ENCODE measurements at places on chromosomes 6 and 20. TPM values are rescaled to one million over a fixed set of nuclear protein-coding genes. Genes with fewer than 3 reads are reported as not detected.

Gene TTK
- 28.7 TPM for total RNA-seq

Gene SCAF8
- total RNA-seq = 21.6 TPM

Gene C6orf118
- not detected for total RNA-seq

Gene EFHC1
- total RNA-seq = 35.8 TPM

Gene LKAAEAR1
- total RNA-seq = not detected

Gene WFDC5
- total RNA-seq = not detected

Gene LY6G6C
- 1.2 TPM for total RNA-seq

GRCh38 chr6:144585217-144585814 is 300.2 kb downstream of the UTRN start:
- DNase-seq = no peak
- no peaks in the 10 kb centered on the region for H3K27me3 ChIP-seq
- H3K4me3 ChIP-seq = no peak overlapping the region
- no peaks in the 10 kb centered on the region for H3K4me1 ChIP-seq
- no peak overlapping the region for H3K27ac ChIP-seq
- H3K36me3 ChIP-seq = no peaks in the 10 kb centered on the region

- H3K4me3 ChIP-seq = no peak overlapping the region
- 0 out of 2 replicates have a peak, but pooled peaks cover 7% of the 10 kb centered on the region for H3K27me3 ChIP-seq
- no peak for DNase-seq
Measured at GRCh38 chr6:41373627-41373918, 38.2 kb downstream of the NCR2 start.

DNA sequence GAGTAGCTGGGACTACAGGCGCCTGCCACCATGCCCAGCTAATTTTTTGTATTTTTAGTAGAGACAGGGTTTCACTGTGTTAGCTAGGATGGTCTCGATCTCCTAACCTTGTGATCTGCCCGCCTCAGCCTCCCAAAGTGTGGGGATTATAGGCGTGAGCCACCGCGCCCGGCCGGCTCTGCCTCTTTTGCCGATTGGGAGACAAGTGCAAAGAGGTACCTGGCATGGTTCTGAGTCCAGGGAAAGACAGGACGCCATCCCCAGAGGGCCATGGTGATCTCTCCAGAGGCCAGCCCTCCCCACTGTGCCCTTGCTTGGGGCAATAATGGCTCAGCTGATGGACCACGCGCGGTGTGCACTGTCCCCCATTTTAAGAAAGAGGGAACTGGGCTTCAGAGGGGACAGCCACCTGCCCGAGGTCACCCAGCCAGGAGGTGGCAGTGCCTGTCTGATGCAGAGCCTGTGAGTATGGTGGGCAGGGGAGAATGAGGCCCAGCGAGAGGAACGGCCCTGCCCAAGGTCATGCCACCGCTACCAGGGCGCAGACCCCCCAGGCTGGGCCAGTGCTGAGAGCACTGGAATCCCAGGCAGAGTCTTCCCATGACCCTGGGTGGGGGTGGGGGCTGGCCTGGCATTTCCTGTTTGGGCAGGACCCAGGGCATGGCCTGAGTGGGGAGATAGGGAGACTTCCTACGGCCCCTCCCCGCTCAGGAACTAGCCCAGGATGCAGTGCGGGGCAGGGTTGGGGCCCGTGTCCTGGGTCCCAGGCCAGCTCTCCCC is 61.0 kb downstream of the SNAI1 start:
- no peak for DNase-seq
- no peak overlapping the region for H3K27ac ChIP-seq
- no peaks in the 10 kb centered on the region for H3K36me3 ChIP-seq
- H3K27me3 ChIP-seq = no peaks in the 10 kb centered on the region
- peaks cover 7% of the 10 kb centered on the region for H3K4me1 ChIP-seq

- peaks cover 29% of the 10 kb centered on the region for H3K4me1 ChIP-seq
- no peak overlapping the region for H3K27ac ChIP-seq
- no peaks in the 10 kb centered on the region for H3K27me3 ChIP-seq
- no peak for DNase-seq
- H3K4me3 ChIP-seq = no peak overlapping the region
- no peaks in the 10 kb centered on the region for H3K36me3 ChIP-seq
Measured at GRCh38 chr20:64069614-64070243, 6.7 kb downstream of the TCEA2 start.

GRCh38 chr20:49280463-49281058 is 2.7 kb upstream of the ZNFX1 start:
- no peak for DNase-seq
- peak overlapping the region; percentile 91 for H3K27ac ChIP-seq
- peaks cover 70% of the 10 kb centered on the region for H3K4me1 ChIP-seq
- H3K4me3 ChIP-seq = peak overlapping the region; percentile 98
- peaks cover 20% of the 10 kb centered on the region for H3K27me3 ChIP-seq

GRCh38 chr6:111122458-111123286 is 35.4 kb downstream of the SLC16A10 start:
- no peak for DNase-seq
- H3K27me3 ChIP-seq = no peaks in the 10 kb centered on the region
- no peaks in the 10 kb centered on the region for H3K36me3 ChIP-seq
- H3K27ac ChIP-seq = no peak overlapping the region
- no peaks in the 10 kb centered on the region for H3K4me1 ChIP-seq
- no peak overlapping the region for H3K4me3 ChIP-seq

DNA sequence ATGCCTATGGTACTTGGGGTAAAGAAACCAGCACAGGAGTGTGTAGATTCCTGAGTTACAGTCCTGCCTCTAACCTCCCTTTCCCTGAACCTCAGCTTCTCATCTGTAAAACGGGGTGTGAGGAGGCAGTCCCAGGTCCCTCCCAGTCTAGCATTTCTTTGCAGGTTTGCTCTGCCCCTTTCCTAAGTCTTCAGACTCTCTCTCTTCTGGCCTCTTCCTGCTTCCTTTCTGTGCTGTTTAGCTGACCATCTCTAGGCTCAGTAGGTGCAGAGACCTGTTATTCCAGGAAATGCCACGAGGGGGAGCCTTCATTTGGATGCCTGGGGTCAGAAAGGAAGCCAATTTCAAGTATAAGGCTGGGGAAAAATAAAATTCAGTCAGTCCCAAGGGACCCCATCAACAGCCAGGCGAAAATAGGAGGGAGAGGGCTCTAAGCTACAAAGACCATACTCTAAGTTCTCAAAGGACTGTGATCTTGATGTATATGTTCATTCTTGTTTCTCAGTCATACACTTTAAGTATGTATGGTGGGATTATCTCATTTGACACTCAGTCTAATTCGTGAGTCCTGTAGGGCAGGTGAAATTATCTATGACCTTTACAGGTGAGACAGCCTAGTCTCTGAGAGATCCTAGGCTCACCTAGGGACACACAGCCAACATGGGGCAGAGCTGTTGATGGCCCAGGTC is 89.1 kb downstream of the NCR2 start:
- peaks cover 29% of the 10 kb centered on the region for H3K27me3 ChIP-seq
- peak; percentile 81 for DNase-seq
- H3K4me3 ChIP-seq = no peak overlapping the region
- H3K36me3 ChIP-seq = no peaks in the 10 kb centered on the region
- H3K27ac ChIP-seq = no peak overlapping the region

DNA sequence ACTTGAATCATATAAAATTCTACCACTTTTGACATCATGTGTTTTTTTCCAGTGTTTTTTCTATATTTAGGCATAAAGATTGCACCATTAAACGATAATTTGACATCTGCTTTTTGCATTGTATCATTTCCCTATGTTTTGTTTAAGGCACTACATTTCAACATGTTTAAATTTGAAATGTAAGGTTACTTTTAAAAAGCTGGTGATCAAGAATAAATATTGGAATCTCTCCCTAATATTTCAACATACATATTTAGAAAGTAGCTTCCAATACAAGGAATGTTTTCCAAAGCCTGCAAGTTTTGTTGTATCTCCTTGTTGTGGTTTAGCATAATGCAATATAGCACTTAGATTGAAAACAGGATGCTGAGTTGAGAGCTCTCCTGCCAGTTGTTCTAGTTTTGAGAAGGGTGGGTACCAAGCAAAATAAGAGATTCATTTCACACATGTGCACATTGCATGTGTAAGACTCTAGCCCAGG is 76.5 kb downstream of the SYNJ2 start:
- H3K4me1 ChIP-seq = peaks cover 76% of the 10 kb centered on the region
- no peak for DNase-seq
- H3K36me3 ChIP-seq = peaks cover 5% of the 10 kb centered on the region
- no peaks in the 10 kb centered on the region for H3K27me3 ChIP-seq

GRCh38 chr6:44162876-44163625 is 4.4 kb downstream of the CAPN11 start:
- no peak for DNase-seq
- peaks cover 6% of the 10 kb centered on the region for H3K4me1 ChIP-seq
- H3K4me3 ChIP-seq = no peak overlapping the region
- no peak overlapping the region for H3K27ac ChIP-seq

DNA sequence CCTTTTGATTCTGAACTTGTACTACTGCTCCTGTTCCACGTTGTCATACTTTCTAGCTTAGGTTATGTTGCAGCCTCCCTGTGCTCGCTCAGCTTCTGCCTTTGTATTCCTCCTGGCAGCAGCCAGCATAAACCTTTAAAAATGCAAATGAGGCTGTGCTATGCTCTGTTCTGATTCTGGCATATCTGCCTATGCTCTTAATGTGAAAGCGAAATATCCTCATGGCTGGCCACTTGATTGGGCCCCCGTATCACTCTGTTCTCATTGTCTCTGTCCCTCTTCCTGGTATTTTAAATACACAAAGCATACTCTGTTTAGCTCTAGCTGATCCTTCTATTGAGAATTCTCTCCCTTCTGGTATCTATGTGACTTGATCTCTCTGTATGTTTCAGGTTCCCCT is 139.0 kb downstream of the JARID2 start:
- no peak overlapping the region for H3K27ac ChIP-seq
- H3K4me1 ChIP-seq = no peaks in the 10 kb centered on the region
- H3K4me3 ChIP-seq = no peak overlapping the region
- no peaks in the 10 kb centered on the region for H3K36me3 ChIP-seq

GRCh38 chr6:137148306-137149034 is 25.0 kb downstream of the IL22RA2 start:
- H3K27ac ChIP-seq = peak overlapping the region; percentile 30
- H3K27me3 ChIP-seq = no peaks in the 10 kb centered on the region
- no peak overlapping the region for H3K4me3 ChIP-seq
- peak; percentile 85 for DNase-seq

- H3K4me3 ChIP-seq = no peak overlapping the region
- no peaks in the 10 kb centered on the region for H3K36me3 ChIP-seq
- no peak for DNase-seq
- no peaks in the 10 kb centered on the region for H3K27me3 ChIP-seq
Measured at GRCh38 chr20:18722371-18722770, 91.2 kb upstream of the SCP2D1 start.

DNA sequence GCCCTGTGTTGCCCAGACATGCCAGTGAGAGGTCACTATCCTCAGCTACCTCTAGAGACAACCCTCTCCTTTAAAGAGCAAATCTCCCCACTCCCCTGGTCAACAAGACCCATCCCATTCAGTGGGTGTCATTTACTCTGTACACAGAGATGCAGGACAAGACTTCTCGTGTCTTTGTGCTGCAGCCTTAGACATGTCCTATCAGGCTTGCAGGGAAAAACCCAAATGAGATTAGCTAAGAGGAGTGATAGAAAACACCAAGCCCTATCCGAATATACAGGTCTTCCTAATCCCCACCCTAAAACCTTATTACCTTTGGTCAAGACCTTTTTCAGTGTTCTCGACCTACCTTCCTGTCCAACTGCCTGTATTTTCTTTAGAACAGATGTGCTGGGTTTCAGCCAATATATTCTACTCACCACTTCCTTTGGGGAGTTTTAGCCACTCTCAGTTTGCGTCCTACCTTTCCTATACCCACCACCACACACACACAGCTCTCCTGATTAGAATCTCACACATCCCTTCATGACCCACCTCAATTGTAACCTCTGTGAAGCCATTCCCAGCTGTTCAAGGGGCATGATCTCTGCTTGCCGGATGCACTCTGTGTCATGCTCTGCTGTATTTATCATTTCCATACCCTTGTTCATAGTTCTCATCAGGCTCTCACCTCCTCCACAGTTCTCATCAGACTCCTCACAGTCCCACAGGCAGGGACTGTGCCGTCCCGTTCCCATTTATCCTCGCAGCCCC is 39.7 kb downstream of the TRAM2 start:
- H3K27ac ChIP-seq = no peak overlapping the region
- H3K27me3 ChIP-seq = no peaks in the 10 kb centered on the region
- H3K4me1 ChIP-seq = no peaks in the 10 kb centered on the region
- H3K36me3 ChIP-seq = no peaks in the 10 kb centered on the region
- H3K4me3 ChIP-seq = no peak overlapping the region

DNA sequence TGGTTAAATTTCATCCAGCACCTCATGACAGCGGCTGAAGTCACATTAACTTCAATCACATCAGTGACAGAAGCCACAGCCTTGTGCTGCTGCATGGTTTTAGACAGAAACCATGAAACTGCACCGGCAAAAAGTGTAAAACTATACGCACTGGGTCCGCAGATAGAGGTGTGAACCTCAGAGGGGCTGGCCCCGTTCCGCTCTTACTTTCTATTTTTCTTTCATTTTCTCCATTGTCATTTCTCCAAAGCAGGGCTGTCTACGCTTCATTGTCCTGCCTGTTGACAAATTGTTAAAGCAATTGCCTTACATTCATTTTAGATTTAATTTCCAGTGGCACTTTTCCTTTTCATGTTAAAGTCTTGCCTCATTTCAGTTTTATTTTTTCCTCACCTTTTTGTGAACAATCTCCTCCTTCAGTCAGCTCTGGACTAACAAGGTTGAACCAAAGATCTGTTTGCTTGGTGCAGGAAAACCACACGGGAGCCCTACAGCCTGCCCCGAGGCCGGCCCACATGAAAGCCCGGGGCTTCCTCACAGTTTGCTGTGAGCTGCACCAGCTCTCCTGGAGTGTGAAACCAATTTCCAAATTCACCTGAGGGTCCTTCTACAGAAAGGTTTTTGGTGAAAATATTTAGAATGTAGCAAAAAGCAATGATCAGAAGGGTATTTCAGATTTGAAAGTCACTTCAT is 63.7 kb downstream of the PRR18 start:
- H3K36me3 ChIP-seq = no peaks in the 10 kb centered on the region
- peaks cover 78% of the 10 kb centered on the region for H3K27me3 ChIP-seq
- no peak overlapping the region for H3K27ac ChIP-seq
- H3K4me3 ChIP-seq = no peak overlapping the region
- no peak for DNase-seq

DNA sequence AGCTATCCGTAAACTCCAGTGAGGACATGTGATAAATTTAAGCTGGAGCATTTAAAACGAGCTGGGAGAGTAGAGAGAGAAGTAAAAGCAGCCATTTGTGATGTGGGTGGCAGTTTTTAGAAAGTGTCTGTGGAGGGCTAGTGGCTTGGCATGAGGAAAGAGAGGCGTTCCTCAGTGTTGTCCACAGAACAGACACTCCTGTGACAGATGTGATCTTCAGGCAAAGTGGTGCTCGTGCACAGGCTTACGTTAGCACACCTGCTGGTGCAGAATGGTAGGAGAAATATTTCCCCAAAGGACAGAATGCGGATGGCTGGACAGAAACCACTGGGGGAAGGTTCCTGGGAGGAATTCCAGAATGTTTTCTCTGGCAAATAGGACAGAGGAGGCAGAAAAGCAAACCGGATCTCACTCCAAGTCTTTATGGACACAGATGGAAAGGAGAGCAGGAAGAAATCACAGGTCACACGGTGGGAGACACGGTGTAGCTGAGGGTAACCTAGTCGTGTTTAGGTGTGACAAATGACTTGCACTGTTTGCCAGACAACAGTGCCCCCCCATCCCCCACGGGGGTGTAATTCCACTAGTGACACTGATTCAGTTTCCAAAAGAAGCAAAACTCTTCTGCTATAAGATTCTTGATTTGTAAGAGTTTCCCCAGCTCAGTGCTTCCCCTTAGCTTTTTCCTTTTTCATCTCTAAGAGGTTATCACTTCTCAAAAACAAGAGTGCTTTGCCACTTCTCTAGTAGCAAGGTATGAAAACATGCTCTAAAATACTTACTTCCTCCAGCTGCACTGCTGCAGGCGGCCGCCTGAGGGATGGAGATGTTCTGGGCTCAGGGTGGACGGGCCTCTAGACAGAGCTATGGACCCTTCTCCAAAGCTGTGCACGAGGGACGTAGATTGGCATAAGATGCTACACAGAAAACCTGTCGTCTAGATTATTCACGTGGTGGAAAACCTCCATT is 293.2 kb downstream of the QKI start:
- H3K27me3 ChIP-seq = peaks cover 73% of the 10 kb centered on the region
- no peaks in the 10 kb centered on the region for H3K4me1 ChIP-seq
- H3K36me3 ChIP-seq = no peaks in the 10 kb centered on the region
- H3K4me3 ChIP-seq = no peak overlapping the region

Data from PC-9 (cell line).